Uterus (tissue), 4 donors: ENCODE measurements at places on chromosomes 4 and X. TPM values are rescaled to one million over a fixed set of nuclear protein-coding genes. Genes with fewer than 3 reads are reported as not detected.
A peak's percentile ranks its signal among the peaks of the same experiment; 100 is the strongest.

DNA sequence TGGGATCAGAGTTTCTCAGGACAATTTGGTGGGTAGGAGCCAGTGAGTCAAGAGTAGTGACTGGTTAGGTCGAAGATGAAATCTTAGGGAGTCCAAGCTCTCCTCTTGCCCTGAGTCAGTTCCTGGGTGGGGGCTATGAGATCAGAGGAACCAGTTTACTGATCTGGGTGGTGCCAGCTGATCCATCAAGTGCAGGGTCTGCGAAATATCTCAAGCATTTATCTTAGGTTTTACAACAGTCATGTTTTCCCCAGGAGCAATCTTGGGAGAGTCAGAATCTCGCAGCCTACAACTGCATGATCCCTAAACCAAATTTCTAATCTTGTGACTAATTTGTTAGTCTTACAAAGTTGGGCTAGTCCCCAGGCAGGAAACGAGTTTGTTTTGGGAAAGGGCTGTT is 1833.2 kb upstream of the PCDH7 start:
- no peak for DNase-seq
- H3K36me3 ChIP-seq = no peaks in the 10 kb centered on the region
- no peak overlapping the region for H3K4me3 ChIP-seq
- no peaks in the 10 kb centered on the region for H3K4me1 ChIP-seq
- H3K27me3 ChIP-seq = no peaks in the 10 kb centered on the region

- no peaks in the 10 kb centered on the region for H3K27me3 ChIP-seq
- no peaks in the 10 kb centered on the region for H3K36me3 ChIP-seq
- no peaks in the 10 kb centered on the region for H3K4me1 ChIP-seq
- peak overlapping the region; percentile 71 for H3K4me3 ChIP-seq
- peak; percentile 33 for DNase-seq
- peak overlapping the region; percentile 93 for H3K27ac ChIP-seq
Measured at GRCh38 chr4:122152711-122153226, 638 bp downstream of the BLTP1 start.

GRCh38 chr4:22986262-22986661 is 293.5 kb downstream of the GBA3 start:
- H3K4me1 ChIP-seq = no peaks in the 10 kb centered on the region
- no peaks in the 10 kb centered on the region for H3K27me3 ChIP-seq
- no peak overlapping the region for H3K27ac ChIP-seq
- DNase-seq = no peak

DNA sequence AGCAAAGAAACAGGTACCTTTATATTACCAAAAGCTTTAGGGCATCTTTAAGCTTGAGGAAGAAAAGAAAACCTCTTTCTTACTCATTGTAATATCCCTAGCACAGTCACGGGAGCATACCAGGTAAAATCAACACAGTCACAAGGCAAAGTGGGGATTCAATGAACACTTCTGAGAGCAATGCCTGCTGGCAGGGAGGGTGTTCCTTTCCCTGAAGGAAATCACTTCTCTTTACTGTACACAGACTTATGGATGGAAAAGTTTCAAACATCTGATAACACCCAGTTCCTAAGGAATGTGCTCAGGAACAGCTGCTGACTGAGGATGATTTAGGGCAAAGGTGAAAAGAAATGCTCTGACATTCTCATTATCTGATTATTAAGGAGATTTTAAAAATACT is 94.8 kb downstream of the MAML3 start:
- H3K27me3 ChIP-seq = no peaks in the 10 kb centered on the region
- DNase-seq = no peak
- H3K4me1 ChIP-seq = peaks cover 10% of the 10 kb centered on the region
- H3K27ac ChIP-seq = peak overlapping the region; percentile 55
- no peaks in the 10 kb centered on the region for H3K36me3 ChIP-seq

DNA sequence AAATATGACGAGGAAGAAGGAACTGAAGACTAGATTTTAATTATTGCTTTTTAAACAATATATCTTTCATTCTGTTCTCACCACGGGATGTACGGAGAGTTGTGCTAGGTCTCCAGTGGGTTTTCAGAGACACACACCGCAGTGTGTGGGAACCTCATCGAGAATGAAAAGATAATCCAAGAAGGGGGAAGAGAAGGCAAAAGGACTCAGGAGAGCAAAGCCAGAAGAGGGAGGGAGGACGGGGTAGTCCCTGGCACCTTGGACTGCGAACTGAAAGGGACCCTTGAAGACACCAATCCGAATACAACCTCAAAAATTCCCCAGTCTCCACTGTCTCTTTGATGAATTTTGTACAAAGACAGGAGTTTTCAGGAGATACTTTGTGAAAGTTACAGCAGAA is 932 bp upstream of the LEF1 start:
- no peak for DNase-seq
- H3K4me1 ChIP-seq = no peaks in the 10 kb centered on the region
- H3K27ac ChIP-seq = no peak overlapping the region
- H3K4me3 ChIP-seq = no peak overlapping the region
- no peaks in the 10 kb centered on the region for H3K36me3 ChIP-seq

- DNase-seq = no peak
- no peak overlapping the region for H3K4me3 ChIP-seq
- H3K27me3 ChIP-seq = no peaks in the 10 kb centered on the region
- H3K27ac ChIP-seq = no peak overlapping the region
- no peaks in the 10 kb centered on the region for H3K36me3 ChIP-seq
Measured at GRCh38 chr4:136768925-136769275, 763.4 kb downstream of the PCDH18 start.

DNA sequence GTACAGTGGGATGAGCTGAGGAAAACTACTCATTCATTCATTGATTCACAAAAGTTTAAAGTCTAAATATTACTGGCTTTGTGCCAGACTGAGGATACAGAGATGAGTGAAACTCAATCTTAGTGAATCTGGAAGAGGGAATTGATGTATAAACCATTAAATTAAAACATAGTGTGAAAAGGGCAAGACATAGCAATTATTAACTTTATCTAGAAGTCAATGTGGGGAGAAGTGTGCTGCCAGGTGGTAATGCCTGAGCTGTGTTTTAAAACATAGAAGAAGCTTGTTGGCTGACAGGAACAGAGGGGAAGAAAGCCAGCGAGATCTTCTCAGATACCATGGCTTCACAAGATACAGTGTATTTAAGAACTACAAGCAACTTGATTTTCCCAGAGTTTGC is 153.4 kb downstream of the BMPR1B start:
- H3K4me3 ChIP-seq = no peak overlapping the region
- H3K4me1 ChIP-seq = no peaks in the 10 kb centered on the region
- DNase-seq = no peak

- H3K4me1 ChIP-seq = no peaks in the 10 kb centered on the region
- H3K27me3 ChIP-seq = no peaks in the 10 kb centered on the region
- H3K4me3 ChIP-seq = no peak overlapping the region
- no peak overlapping the region for H3K27ac ChIP-seq
- no peak for DNase-seq
Measured at GRCh38 chrX:150766351-150767044, 73.3 kb downstream of the MTMR1 start.

DNA sequence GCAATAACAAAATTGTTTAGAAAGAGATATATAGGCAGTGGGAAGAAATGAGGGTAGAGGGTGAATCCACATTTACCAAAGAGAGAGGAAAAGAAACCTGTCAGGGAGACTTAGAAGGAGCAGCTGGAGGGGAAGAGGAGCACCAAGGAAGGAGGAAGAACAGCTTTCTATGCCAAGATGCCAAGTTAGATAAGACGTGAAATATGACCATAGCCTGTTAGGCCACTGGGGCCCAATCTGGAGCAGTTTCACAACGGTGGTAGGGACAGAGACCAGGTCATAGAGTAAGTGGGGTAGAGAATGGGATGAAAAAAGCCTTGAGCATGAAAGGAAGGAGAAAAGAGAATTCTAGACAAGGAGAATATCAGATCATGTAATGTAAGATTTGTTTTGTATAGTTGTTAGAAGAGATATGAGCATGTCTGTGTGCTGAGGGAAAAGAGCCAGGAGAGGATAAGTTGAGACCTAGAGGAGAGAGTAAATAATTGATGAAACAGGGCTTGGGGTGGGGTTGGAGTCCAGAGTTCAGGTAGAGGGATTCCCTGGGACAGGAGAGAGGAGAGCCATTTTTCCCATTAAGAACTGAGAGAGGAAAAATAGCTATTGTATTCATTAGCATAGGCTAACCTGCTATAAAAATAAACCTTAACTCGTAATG is 4.4 kb upstream of the SOWAHB start:
- H3K36me3 ChIP-seq = no peaks in the 10 kb centered on the region
- no peaks in the 10 kb centered on the region for H3K27me3 ChIP-seq
- H3K4me3 ChIP-seq = no peak overlapping the region
- no peaks in the 10 kb centered on the region for H3K4me1 ChIP-seq

DNA sequence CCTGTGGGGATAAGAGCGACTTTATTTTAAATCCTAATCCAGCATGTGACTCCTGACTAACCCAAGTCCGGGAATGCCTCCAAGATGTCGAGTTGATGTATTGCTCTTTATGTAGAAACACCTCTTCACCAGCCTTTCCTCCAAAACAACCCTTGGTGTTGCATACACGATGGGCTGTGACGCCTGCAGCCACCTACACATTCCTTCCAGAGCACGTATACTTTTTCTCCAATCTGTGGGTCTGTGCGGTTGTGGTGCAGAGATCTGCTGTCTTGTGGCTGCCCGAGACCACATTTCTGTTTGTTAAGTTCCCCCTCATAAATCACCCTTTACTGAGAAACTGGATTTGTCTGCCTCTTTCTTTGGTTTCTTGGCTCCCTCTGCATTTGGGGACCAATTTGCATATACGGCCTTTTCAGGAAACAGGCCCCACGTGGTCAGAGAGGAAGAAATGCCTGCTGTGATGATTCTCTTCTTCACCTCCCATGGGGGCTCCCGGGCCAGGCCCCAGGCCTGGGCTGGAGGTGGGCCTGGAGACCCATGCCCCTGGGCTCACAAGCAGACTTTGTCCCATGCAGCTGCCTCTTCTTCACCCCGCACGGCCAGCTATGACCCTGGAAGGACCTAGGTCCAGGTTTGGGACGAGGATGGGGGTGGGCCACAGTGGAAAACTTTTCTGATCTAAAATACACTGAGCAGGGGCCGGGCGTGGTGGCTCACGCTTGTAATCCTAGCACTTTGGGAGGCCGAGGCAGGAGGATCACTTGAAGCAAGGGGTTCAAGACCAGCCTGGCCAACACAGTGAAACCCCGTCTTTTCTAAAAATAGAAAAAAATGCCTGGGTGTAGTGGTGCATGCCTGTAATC is 21.4 kb upstream of the AFAP1 start:
- no peaks in the 10 kb centered on the region for H3K36me3 ChIP-seq
- H3K4me1 ChIP-seq = peaks cover 14% of the 10 kb centered on the region
- DNase-seq = peak; percentile 94
- H3K4me3 ChIP-seq = no peak overlapping the region
- peak overlapping the region; percentile 98 for H3K27ac ChIP-seq

- H3K4me1 ChIP-seq = no peaks in the 10 kb centered on the region
- no peak for DNase-seq
- no peaks in the 10 kb centered on the region for H3K36me3 ChIP-seq
- no peak overlapping the region for H3K27ac ChIP-seq
- H3K4me3 ChIP-seq = no peak overlapping the region
- H3K27me3 ChIP-seq = no peaks in the 10 kb centered on the region
Measured at GRCh38 chr4:159013692-159014091, 89.2 kb upstream of the RAPGEF2 start.

DNA sequence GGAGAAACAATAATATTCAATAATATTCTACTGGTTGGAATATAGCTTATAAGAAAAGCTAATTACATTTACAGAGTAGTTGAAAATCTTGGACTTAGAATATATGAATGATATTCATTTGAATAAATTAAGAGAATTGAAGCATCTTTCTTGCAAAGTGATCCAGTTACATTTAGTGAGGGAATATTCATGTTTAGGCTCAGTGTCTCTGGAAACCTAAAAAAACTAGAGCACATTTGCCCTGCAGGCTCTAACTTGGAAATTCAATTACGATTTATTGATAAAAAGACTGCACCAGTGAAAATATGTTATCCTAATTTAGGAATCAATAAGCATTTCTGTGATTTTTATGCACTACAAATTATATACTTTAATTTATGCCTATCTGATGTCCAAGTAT is 58.3 kb upstream of the RAP1GDS1 start:
- H3K4me3 ChIP-seq = no peak overlapping the region
- no peaks in the 10 kb centered on the region for H3K4me1 ChIP-seq
- no peak for DNase-seq
- H3K27me3 ChIP-seq = no peaks in the 10 kb centered on the region
- H3K27ac ChIP-seq = no peak overlapping the region

GRCh38 chr4:71206763-71207162 is 132.1 kb upstream of the SLC4A4 start:
- no peak for DNase-seq
- H3K4me1 ChIP-seq = no peaks in the 10 kb centered on the region
- H3K4me3 ChIP-seq = no peak overlapping the region
- H3K27ac ChIP-seq = no peak overlapping the region
- H3K36me3 ChIP-seq = no peaks in the 10 kb centered on the region

DNA sequence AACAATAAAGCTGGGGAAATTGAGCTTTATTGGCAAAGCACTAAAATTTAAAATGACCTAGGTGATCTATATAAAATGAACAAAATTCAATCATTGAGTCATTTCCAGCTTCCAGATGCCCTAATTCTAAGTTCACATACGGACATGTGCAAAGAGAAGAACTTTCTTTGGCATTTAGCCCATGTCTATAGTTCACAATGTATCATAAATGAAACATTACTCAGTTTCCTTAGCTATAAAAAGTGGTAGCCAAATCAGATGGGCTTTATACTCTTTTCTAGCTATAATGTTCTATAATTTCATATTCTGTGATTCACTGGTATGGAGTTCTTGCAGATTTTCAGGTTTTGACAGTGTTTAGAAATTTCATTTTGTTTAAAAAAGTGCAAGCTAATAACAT is 327.4 kb downstream of the KCTD8 start:
- H3K4me1 ChIP-seq = no peaks in the 10 kb centered on the region
- H3K27me3 ChIP-seq = no peaks in the 10 kb centered on the region
- no peak overlapping the region for H3K4me3 ChIP-seq
- H3K36me3 ChIP-seq = no peaks in the 10 kb centered on the region
- no peak for DNase-seq

DNA sequence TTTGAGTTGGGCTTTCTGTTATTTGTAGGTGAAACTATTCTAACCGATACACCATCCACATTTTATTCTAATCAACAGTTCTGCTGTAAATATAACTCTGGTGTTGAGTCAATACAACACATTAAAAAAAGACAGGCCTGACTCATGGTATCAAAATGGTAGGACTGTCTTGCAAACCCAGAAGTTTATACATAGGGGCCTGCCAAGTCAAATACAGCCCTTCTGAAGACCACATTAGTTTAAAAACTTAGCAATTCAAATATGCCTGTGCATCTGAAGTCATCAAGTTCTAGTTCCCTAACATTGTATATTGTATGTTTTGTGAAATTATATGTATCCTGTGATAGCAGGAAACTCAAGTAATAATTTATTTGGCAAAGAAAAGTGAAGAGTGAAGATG is 24.4 kb upstream of the PDE5A start:
- no peaks in the 10 kb centered on the region for H3K36me3 ChIP-seq
- H3K27ac ChIP-seq = no peak overlapping the region
- no peak for DNase-seq
- H3K4me3 ChIP-seq = no peak overlapping the region
- H3K27me3 ChIP-seq = no peaks in the 10 kb centered on the region
- no peaks in the 10 kb centered on the region for H3K4me1 ChIP-seq

Gene ARL9
- 1.7 TPM for total RNA-seq

Gene ARX
- total RNA-seq = not detected

Gene TRIM60
- not detected for total RNA-seq
